Stimulated activated CD4-positive, alpha-beta T cell treated with anti-CD3 and anti-CD28 coated beads, Interleukin-2, amount 100 ng/mL, for 24 hours (primary cell): ENCODE measurements at places on chromosomes 11 and 22.

- DNase-seq = no peak
Measured at GRCh38 chr11:78110830-78111229, 28.6 kb downstream of the ALG8 start.

GRCh38 chr11:118263112-118263511 lies 985 bp downstream of the MPZL2 start:
- no peak for DNase-seq

DNA sequence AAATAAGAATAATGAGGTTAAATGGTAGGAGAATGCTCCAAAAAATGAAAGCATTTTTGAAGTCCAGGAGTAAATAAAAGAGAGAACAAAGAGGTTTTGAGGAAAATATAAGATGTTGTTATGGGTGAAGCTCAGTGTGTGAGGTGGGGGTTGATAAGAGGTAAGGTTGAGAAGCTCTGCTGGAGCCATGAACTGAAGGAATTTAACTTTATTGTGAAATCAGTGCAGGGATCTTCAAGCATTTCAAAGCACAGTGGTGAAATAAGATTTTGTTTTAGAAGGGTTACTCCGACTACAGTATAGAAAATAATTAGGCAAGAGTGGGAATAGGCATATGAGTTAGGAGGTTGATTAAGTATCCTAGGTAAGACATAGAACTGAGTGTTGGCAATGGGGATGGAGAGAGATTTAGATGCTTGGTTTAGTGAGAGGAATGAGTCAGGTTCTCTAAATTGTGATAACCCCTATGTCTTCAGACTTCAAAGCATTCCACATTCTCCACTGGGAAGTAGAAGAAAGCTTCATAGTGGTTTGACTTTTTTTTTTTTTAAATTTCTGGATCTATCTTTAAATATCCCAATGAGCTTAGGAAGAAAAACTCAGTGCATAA lies 403.2 kb downstream of the AASDHPPT start:
- no peak for DNase-seq

GRCh38 chr11:118214210-118214914 lies 10.4 kb downstream of the JAML start:
- DNase-seq = no peak

DNA sequence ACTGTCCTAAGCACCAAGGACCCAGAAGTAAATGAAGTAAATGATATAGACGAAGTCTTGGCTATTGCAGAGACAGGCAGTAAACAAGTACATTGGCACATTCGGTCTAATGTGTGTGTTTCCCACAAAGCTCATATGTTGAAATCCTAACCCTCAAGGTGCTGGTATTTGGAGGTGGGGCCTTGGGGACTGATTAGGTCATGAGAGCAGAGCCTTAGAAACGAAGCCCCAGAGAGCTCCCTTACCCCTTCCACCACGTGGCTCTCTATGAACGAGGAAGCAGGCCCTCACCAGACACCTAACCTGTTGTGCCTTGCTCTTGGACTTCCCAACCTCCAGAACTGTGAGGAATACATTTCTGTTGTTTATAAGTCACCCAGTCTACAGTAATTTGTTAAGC lies 14.9 kb downstream of the CLMP start:
- DNase-seq = no peak
